HAP-1 (cell line): ENCODE measurements at places on chromosomes 1 and 21.

DNA sequence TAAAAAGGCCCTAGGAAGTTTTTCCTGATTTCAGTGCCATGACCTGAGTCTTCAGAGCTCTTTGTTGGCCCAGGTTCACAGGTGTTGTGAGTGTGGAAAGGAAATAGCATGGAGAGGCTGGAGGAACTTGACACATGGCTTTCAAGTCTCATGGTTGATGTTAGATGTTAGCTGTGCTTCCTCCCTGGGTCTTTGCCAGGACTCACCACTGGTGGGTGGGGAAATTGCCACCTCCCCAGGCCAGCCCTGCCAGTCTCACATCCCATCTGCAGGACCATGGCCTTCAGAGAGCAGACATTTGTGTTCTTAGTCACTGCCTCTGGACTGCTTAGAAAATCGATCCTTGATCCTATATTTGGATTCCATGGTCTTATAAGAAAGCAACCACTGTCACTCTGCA is 383.2 kb downstream of the DISC1 start:
- DNase-seq: no peak

DNA sequence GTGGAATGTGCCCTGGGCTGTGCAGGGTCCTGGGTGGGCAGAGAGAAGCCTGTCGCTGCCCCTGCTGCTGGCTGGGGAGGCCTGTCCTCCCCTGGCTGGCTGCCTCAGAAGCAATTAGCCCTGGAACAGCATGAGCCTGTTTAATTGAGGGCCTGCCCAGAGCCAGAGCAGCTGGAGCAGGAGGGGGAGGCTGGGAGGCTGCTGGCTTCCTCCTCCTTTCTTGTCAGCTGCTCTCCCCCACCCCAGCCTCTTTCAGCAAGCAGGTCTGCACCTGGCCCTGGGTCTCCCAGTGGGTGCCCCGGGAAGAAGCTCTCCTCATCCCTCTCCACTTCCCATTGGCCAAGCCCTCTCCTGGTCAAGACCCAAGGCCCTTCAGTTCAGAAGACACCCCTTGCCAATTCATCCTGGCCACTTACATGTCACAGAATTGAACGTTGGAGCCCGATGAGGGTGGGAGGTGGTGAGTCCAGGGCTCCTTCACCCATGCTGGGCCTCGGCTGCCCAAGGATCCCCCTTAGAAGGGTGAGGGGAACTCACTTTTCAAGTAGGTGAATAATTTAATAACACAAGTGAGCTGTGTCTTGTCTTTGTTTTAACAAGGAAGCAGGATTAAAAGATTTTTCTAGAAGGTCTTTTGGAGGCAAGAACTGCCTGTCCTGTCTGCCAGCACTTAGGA is 13.2 kb downstream of the AMPD2 start:
- peak; percentile 8 for DNase-seq

DNA sequence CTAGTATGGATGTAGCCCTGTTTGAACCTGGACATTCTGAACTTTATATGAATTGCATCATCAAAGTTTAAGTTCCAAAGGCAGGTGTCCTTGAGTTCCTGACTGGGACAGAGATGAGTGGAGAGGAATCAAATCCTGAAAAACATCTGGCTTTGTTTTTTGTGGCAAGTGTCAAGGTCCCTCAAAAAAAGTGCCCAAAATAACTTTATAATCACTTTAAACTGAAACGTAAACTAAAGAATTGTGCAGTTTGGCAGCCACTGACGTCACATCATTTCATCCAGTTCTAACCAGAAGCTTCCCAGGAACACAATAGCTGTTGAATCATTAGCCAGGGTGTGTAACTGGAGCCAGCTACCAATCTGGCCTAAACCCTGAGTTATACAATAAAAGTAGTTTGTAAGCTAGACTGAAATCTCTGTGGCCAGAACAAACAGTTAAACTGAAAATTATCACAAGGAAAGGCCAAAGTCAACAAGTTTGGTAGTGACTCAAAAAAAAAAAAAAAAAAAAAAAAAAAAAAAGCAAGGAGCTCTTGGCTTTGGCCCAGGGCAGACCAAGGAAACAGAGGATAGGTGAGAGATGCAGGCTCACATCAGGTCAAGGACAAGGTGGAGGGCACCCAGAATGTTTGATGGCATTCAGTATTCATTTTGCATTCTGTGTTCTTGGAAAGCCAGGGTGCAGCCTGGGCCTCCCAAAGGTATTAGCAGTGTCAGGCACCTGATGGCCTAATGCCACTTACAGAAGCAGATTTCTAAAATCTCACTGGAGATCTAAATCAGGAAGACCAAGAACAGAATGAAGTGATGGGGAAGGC is 74.3 kb downstream of the TNFSF18 start:
- no peak for DNase-seq

- no peak for DNase-seq
These were observed 48.3 kb upstream of the SLC22A15 start for GRCh38 chr1:115927971-115928370.

DNA sequence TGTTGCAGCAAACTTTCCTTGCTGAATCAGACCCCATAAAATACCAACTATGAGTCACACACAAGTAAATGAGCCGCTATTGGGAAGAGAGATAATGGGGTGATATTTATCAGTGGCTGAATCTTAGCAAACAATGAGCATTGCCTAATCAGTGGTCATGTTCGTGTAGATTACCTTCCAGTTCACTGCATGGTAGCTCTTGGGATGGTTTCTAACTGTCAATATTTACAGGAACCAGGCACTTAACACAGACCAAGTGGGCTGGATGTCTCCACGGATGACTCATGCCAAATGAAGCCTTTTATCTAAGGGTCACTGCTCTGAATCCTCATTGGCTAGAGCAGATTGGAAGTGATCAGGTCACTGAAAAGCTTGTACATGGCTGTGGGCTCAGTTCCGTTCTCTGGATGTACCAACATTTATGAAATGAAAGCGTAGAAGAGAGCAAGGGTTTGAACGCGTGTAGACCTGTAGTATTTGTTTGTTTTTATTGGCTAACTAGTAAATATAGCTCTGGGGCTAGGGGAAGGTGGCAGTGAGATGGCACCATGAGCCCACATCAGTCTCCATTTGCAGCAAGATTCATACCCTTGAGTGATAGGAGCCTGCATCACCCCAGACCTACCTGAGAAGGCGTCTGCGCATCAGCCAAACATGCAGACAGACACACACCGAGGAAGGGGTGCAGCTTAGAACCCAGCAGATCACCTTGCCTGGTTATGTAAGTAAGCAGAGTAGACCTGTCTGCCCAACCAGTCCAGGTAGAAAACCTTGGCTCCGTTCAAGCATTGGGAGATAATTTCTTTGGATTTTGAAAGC is 153.3 kb downstream of the TOMM20 start:
- no peak for DNase-seq

DNA sequence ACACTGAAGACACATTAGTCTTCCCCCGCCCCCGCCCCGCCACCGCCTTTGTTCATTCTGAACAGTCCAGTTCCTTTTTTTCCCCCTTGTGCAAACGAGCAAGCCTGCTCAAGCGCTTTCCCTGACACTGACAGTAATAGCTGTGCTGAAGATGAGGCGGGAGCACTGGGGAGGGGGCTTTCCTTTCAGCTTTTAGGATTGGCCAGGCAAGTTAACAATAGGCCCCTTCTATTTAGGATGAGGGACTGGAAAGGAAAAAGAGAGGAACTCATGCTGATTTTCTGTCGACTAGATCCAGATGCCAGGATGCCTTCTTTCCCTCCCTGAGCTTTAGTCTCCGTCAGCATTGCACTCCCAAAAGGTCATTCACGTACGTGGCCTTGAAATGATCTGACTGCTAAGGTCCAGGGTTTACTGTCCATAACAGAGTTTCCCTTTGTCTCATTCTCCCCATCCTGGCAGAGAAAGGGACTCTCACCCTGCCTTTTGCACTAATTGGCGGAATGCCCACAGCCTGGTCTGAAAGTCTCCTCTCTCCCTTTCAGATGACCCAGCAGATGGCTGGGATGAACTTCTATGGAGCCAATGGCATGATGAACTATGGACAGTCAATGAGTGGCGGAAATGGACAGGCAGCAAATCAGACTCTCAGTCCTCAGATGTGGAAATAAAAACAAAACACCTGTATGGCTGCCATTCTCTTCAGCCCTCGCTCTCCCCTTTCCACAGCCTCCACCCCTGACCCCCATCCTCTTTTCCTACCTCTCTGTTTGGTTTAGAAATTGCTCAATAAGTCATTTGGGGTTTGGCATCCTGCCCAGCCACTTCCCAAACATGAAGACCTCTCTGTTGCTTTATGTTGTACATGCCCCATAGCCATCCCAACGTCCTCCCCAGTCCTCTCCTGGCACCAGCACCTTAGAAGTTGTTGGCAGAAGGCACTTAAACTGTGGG is 28.6 kb upstream of the ZFP69B start:
- DNase-seq: no peak

- DNase-seq: no peak
These were observed 14.4 kb downstream of the LAMC2 start for GRCh38 chr1:183200451-183200850.

DNA sequence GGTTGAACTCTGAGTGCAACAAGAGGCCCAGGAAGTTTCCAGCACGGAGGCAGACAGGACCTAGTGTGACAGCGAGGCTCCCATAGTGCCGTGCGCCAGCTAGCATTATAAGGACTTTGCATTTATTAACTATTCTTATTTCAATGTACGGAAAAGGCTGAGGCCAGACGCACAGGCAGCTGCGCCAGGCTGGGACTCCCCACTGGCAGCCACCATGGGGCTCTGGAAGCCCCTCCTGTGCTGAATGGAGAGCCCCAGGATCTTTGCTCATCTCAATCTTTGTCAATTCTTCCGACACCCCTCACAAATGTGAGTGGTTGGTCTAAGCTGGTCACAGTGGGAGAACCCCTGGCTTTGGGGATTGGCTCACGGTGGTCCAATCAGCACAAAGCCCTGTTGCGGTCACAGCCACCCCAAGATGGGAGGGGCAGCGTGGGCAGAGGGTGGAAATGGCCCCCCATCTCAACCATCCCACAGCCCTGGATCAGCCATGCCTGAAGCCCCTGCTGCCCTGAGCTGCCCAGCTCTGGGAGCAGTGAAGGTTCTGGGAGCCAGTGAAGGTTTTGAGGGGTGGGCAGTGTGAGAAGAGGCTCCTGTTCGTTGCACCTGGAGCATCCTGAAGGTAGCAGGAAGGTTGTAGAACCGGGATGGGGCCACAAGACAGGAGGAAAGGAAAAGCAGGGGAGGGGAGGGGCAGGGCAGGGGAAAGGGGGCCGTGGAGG is 59.5 kb upstream of the ADARB1 start:
- no peak for DNase-seq

DNA sequence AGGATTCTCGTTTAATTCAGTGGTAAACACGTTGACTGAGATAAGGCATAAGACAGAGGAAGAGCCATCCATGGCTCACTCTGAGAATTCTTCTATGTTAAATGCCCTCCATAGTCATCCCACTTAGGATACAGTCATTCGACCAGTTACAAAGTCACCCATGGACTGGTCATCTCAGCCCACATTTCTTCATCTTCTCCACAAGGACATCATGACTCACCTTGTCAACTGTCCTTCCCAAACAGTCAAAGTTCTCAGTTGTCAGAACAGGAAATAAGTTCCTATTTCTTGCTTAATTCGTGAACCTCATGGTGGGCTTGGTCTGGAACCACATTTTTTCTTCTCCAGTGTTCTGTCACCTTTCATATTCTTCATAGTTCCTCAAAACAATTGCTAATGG is 133.2 kb downstream of the TGFB2 start:
- no peak for DNase-seq

DNA sequence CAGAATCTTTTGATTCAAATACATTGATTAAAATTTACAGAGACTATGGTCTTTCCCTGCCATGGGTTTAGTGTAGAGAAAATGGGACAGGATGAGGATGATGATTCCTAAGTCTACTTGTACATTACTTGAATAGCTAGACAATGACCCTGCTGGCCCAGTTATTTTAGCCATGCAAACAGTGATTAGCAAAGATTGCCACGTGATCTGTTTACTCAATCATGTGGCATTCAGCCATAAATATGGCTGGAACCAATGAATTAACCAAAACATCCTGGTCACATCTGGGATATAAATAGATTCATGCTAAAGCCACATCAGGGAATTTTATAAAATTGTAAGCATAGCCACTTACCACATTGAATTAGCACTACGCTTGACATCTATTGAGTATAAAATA is 167.3 kb downstream of the PBX1 start:
- DNase-seq: no peak

GRCh38 chr1:214331180-214331579 is 50.2 kb downstream of the SMYD2 start:
- no peak for DNase-seq

GRCh38 chr1:179788259-179788658 is 45.2 kb downstream of the FAM163A start:
- no peak for DNase-seq

- DNase-seq: no peak
These were observed 23.5 kb downstream of the MIA3 start for GRCh38 chr1:222641269-222641948.

DNA sequence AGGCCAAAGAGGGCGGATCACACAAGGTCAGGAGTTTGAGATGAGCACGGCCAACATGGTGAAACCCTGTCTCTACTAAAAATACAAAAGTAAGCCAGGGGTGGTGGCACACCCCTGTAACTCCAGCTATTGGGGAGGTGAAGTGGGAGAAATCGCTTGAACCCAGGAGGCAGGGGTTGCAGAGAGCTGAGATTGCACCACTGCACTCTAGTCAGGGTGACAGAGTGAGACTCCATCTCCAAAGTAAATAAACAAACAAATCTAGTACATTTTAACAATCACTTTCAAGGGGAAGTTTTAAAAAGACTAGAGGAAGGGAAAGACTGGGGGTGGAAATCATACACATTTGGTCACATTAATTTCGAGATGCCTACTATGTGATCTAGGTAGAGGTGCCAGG is 6.8 kb downstream of the TFB2M start:
- DNase-seq: no peak

GRCh38 chr1:31755197-31755611 is 8.9 kb downstream of the ADGRB2 start:
- no peak for DNase-seq

- no peak for DNase-seq
These were observed 39.1 kb upstream of the GBP5 start for GRCh38 chr1:89311757-89312156.

GRCh38 chr1:200359610-200360163 is 50.1 kb downstream of the ZNF281 start:
- no peak for DNase-seq

- DNase-seq: no peak
These were observed 34.4 kb downstream of the C21orf91 start for GRCh38 chr21:17784604-17785402.
